NCI-H2081 (cell line): ENCODE measurements at places on chromosomes 13 and 19.

GRCh38 chr13:114119196-114119595, 13.2 kb downstream of the RASA3 start:
- DNase-seq, result no peak

- DNase-seq, result no peak
Observed at GRCh38 chr13:24834902-24835510, 71.0 kb downstream of the RNF17 start.

GRCh38 chr13:40590112-40590862, 76.2 kb downstream of the FOXO1 start:
- DNase-seq, result no peak

- no peak for DNase-seq
Observed at GRCh38 chr13:79190932-79191331, 215.1 kb downstream of the RBM26 start.

DNA sequence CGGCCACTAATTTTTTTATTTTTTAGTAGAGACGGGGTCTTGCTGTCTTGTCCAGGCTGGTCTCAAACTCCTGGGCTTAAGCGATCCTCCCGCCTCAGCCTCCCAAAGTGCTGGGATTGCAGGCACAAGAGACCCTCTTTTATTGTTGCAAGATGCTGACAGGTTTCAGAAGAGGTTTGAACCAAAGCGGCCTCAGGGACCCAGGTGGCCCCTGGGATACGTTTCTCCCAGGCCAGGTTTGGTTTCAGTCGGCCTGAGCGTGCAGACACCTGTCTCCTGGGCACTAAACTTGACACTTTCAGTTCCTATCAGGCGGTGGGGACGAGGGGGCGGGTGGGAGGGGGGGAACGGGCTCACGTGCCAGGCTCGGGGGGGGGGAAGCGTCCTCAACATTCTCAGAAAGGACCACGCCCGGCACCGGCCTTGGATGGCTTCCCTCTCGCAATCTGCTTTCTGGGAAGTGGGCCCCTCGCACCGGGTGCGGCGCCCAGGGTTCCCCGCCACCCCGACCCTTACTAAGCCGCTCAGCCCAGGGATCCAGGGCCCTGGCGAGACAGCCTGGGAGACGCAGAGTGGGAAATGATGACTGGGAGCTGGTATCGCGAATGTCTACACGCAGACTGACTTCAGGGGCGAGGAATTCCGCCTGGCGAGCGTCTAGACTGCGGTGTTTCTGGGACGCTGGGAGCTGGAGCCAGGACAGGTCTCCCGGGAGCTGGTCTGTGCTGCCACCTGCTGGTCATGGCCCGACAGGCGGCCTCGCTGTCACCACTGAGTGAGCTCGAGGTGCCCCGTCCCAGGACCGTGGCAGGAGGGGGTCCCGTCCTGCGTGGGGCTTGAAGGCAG, 91.6 kb downstream of the GNG7 start:
- DNase-seq, result peak; percentile 77

- no peak for DNase-seq
Observed at GRCh38 chr19:10646456-10647159, 7.5 kb upstream of the ILF3 start.

- DNase-seq, result no peak
Observed at GRCh38 chr19:14146789-14147216, 10.4 kb upstream of the ASF1B start.

DNA sequence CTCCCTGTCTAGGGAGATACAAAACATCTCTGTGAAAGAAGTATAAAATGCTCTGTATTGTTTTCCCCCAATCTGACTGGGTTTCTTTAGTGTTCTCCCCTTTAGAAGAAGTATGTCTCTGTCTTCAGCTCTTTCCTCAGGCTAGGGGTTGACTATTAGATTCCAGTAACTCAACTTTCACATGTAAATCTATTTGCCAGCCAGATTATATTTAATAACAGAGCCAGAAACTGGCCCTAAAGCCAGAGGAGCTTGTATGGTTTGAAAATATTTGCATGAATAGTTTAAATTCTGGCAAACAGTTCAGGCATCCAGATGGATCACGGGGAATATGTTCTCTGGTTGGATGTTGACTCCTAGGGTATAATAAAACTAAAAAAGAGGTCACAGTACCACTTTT, 22.3 kb upstream of the CYSLTR2 start:
- no peak for DNase-seq

DNA sequence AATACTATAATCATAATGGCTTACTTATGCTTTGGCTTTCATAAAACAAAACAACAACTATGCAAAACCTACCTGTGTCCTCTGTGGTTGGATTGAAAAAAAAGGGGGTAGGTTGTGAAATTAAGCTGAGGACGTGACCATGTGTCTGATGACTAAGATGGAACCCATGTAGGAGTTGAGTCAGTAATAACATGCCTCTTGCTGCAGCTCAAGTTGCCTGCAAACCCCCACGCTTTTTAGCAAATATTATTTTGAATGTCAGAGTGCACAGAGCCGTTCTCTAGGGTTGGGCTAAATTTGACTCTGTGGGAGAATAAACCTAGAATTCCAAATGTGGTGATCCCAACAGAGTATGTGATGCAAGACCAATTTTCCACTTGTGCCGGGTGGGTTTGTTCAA, 209.3 kb downstream of the KCNRG start:
- no peak for DNase-seq

- no peak for DNase-seq
Observed at GRCh38 chr19:40625406-40626120, 24.4 kb downstream of the LTBP4 start.

- no peak for DNase-seq
Observed at GRCh38 chr13:26539738-26540292, 17.7 kb upstream of the WASF3 start.

- peak; percentile 67 for DNase-seq
Observed at GRCh38 chr19:6767357-6768235, at the start of gene SH2D3A. Gene SH2D3A (minus strand): TSS chr19:6767435. CDS start chr19:6763748, 3,687 bp downstream.

- DNase-seq, result no peak
Observed at GRCh38 chr13:52947921-52948373, 80.7 kb upstream of the OLFM4 start.

DNA sequence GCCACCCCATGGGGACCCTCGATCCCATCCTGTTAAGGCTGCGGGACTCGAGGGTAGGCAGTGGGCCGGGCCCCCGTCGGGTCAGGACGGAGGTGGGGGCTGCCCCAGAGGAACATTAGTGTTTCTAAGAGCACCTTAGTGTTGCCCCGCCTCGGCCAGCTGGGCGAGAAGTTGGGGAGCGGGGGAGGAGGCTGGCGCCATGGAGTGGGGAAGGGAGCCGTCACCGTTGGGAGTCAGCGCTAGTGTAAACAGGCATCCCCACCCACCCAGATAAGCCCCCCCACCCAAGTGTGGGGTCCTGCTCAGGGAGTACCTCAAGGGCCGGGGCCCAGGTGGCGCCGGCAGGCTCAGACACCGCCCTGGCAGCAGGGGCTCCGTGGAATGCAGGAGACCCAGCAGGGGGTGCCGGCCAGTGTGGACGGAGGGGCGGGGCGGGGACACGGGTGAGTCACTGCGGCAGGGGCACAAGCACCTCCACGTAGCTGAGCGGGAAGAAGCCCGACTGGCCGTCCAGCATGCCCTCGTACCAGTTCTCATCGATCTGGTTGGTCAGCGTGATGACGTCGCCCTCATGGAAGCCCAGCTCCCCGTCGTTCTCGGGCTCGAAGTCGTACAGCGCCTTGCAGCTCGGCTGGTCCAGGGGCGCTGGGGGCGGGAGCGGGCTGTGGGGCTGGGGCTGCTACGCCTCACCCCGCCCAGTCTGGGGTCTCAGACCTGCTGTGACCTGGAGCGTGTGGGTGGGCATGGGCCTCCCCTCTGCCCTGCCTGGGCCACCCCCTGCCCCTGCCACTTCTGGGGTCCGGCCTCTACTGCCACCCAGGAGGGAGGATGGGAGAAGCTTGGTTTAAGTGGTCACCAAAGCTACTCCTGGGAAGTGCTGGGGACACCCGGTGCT, 18.0 kb downstream of the MPND start:
- no peak for DNase-seq

DNA sequence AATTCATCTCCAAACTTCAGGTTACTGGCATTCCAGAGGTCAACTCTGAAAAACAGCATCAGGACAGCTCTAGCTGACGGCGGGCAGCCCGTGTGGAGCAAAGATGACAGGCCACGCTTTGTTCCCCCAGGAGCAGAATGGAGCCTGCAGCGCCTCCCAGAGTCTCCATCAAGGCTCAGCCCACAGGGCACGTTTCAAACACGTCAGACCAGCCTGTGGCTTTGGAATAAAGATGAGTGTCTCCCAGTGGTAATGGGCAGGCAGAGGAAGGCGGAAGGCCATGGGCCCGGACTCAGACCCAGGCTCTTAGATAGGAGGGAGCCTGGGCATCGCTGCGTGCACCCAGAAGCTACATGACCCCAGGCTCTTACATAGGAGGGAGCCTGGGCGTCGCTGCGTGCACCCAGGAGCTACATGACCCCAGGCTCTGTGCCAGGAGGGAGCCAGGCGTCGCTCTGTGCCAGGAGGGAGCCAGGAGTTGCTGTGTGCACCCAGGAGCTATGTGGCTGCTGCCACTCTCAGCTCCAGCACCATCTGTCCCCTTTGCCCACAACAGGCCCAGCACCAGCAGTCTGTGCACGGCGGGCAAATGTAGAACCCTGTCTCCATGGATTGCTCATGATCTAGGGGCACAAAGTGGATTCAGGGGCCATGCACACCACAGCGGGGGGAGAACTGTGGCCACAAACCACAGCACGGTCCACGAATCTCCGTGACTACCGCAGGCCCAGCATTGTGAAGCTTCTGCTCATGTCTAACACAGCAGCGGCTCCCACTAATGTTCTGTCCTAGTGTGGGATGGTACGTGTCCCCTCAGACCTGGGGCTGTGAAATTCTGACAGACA, 47.8 kb upstream of the C13orf46 start:
- no peak for DNase-seq
